ENCODE measurements at places on chromosomes 5 and 9.

- DNase-seq: no peak
These were observed 102.7 kb downstream of the EFNA5 start for GRCh38 chr5:107567901-107568671.

- DNase-seq: no peak
These were observed 58.3 kb upstream of the MOCS2 start for GRCh38 chr5:53167836-53168235.

- peak; percentile 43 for DNase-seq
These were observed 15.0 kb downstream of the NPR3 start for GRCh38 chr5:32726086-32726557.

- DNase-seq: no peak
These were observed 12.3 kb upstream of the IPPK start for GRCh38 chr9:92682269-92682668.

DNA sequence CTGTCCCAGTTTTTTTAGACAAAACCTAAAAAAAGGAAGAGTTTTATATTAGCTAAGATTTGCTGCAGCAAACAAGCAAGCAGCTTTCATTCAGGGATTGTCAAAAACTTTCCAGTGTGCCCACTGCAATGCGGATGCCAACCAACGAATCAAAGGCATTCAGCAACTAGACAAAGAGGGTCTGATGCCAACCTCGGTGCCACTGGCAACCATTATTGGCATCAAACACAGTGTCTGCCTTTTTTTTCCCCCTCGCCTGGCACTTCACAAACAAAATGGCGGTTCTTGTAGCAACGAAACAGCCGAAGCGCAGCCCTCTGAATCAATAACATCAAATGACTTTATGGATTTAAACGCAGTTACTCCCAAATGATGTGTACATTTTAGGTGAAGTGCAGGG lies 10.4 kb downstream of the NFIB start:
- DNase-seq: no peak

GRCh38 chr9:117936185-117937130 lies 232.3 kb downstream of the TLR4 start:
- no peak for DNase-seq

DNA sequence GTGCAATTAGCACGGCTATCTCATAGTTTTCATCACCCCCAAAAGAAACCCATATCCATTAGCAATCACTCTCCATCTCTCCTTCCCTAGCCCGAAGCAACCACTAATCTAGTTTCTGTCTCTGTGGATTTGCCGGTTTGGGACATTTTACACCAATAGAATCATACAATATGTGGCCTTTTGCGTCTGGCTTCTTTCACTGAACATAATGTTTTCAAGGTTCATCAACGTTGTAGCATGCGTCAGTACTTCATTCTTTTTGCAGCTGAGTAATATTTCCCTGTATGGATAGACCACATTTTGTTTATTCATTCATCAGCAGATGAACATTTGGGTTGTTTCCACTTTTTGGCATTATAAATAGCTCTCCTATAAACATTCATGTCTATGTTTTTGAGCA lies 75.4 kb upstream of the TBC1D2 start:
- DNase-seq: no peak

DNA sequence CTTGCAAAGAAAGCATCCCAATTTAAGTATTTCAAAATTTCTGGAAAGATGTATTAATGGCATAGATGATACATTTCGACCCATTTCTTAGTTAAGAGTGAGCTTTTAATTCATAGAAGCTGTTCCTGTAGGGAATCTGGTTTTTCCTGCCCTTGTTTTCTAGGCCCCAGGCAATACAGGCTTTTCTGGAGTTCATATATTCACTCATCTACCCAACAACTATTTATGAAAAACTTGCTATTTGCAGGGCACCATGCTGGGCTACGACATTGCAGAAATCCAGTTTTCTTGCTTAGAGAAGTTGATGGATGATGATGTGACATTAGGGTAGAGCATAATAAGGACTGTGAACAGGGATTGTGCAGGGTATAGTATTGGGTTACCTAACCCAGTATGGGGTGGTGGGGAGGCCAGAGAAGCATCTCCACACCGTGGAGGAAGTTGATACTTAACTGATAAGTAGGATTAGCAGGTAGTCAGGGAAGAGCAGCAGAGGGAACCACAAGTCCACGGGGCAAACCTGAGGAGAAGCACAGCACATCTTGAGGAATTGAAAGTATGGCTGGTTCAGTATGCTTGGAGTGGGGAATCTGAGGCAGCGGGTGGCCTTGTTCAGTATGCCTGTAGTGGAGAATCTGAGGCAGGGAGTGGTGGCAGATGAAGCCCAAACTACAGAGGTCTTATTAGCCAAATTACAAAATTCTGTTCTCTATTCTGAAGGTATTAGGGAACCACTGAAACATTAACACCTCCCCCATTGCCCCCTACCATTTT lies 247.5 kb downstream of the ARRDC3 start:
- DNase-seq: no peak

DNA sequence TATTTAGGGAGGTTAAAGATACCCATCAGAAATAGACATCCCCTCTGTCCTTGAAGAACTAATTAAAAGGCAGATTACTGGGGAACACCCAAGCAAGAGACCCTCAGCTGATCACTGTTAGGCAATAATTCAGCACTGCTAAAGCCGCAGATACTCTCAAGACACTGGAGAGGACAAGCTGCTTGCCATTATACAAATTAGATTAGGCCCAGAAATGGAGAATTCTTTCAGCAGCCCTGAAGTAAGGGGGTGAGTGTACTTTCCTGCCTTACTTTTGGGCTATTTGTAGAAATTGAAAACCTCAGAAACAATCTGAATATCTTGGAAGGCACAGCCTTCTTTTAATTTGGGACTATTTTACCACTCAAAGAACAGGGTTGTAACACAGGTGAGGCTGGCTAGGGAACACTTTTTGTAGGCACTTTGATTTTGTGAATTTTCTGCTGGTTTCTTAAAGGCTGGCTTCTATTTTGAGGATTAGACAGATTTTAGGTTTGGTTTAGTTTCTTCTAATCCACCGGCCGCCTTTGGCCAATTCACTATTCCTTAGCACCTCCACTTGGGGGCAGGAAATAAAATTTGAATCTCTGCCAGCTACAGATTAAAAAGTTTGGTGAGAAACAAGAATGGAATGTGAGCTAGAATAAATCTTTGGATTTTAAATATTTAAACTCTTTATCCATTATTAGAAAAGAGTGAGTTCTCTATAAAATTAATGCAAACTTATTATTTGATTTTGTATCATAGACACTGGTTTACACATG lies 106.0 kb downstream of the SMARCA2 start:
- DNase-seq: no peak

DNA sequence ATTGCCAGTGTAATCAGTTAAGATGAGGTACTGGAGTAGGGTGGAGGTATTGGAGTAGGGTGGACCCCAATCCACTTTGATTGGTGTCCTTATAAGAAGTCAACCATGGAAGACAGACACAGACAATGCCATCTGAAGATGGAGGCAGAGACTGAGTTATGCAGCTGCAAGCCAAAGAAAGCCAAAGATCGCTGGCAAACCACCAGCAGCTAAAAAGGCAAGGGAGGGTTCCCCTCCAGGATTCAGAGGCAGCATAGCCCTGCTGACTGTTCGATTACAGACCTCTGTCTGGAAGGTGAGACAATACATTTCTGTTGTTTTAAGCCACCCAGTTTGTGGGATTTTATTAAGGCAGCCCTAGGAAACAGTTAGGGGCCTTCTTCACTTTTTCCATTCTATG lies 30.5 kb upstream of the CKMT2 start:
- DNase-seq: no peak

DNA sequence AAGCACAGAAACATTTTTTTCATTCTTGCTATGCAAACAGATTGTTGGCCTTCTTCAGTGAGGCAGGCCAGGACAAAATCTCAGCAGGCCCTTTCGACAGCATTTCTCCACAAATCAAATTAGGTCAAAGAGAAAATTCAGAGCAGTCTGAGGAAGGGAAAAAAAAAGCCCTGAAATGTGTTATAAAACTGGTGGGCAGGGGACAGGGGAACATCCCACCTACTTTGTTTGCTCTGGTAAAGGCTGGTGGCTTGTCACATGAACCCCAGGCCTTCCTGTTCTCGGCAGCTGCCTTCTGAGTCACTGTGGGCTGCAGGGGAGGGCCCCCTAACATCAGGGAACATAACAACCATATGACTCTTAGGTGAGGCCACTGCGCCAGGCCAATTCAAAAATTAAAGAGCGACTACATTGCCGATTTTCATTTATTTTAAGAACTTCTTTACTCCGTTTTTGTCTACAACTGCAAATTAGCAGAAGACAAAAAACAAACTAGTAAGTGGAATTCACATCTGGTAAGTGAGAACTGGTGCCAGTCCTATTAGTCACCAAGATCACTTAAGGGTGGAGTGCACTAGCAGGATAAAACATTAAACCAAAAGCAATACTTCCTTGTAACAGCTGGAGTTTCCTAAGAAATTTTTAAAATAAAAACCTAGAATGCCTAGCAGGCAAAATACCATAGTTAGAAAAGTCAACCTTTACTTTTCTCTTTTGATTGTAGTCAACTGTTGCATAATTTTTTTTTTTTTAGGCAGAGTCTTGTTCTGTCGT lies 46.2 kb upstream of the DENND4C start:
- DNase-seq: peak; percentile 33

DNA sequence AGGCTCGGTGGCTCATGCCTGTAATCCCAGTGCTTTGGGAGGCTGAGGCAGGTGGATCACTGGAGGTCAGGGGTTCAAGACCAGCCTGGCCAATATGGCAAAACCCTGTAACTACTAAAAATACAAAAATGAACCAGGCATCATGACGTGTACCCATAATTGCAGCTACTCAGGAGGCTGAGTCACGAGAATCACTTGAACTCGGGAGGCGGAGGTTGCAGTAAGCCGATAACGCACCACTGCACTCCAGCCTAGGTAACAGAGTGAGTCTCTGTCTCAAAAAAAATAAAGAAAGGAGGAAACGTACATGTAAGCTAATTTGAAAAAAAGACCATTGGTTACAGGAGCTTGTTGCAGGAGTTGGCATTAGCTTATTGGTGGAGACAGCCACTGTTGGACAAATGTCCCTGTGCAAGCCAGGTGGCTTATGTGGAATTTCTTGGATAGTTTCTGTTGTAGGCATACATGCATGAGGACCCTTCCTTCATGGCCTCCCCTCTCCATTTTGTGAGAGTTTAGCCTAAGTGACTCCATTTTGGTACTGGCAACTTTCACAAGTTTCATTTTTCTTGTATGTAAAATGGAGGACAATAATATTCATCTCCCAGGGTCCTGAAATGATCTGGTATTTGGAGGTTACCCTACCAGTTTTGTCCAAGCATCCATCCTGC lies 16.8 kb upstream of the RAB14 start:
- DNase-seq: no peak

- no peak for DNase-seq
These were observed 55.8 kb upstream of the CPEB4 start for GRCh38 chr5:173832386-173832785.

GRCh38 chr9:124212381-124213050 lies 45.2 kb upstream of the NEK6 start:
- DNase-seq: no peak

DNA sequence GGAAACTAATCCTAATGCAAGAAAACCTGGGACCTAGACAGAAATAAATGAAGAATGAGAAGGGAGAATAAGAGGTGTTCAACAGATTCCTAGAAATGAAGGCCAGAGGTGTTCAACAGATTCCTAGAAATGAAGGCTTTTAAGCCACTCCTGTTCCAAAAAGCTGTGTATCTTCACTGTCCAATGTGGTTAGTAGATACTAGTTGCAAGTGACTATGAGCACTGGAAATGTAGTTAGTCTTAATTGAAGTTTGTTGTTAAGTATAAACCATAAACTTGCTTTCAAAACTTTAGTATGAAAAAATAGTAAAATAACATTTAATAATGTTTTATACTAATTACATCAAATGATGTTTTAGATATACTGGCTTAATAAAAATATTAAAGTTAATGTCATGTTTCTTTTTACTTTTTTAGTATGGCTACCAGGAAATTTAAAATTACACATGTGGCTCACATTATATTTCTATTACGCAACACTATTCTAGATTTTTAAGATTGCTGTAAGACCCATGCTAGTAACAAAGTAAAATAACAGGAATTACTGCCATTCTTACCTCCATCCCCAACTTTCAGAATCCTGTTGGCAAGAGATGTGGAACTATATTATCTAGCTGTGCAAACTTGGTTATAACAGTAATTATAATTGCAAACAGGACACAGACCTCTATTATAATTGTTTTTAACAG lies 57.5 kb downstream of the RICTOR start:
- DNase-seq: peak; percentile 58

DNA sequence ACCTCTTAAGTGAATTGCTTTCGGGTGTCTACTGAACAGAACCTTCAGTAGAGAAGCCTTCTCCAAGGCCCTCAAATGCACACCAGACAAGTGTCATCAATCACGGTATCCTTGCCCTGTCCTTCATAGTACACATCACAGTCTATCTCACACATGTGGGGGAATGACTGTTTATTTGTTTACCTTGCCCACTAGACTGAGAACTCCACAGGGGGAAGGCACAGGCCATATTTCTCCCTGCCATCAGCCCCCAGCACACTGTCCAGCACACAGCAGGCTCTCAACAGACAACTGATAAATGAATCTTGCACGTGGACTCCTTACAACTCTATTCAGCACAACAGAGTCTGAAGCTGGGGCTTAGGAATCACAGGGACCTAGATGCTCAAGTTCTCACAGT lies 128.5 kb downstream of the MED27 start:
- DNase-seq: no peak

GRCh38 chr9:631596-631995 lies 209.9 kb upstream of the DMRT1 start:
- peak; percentile 32 for DNase-seq

DNA sequence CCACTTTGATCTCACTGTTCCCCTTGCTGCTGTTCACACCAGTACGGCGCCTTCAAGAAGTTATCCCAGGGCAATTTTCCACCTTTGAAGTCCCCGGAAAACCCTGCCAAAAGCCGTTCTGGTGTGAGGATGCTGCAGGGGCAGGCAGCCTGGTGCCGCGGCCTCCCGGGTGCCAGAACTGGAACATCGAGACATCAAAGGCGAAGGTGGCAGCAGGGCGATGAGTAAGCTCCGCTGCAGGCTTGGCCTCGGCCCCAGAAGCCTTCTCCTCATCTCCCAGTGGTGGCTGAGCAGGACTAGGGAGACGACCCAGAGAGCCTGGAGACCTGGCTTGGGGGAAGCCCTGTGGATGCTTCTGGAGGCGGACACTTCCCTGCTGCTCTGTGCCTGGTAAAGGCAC lies 115.3 kb upstream of the MSX2 start:
- no peak for DNase-seq

DNA sequence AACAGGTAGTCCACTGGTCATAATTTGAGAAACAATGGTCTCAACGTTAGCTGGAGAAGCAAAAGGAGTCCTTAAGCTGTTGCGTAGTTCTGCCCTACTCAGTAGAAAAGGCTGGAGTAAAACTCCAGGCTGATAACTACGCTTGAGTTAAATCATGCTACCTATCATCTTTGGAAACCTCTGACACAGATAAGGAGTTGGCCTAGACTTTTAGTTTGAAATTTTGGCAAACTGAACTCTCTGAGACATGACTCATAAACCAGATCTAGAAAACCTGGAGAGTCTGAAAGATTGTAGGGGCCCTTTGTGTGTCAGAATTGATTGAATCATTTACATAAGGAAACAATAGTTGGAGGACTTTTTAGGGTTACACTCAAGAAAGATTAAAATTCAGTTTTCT lies 26.3 kb downstream of the NMUR2 start:
- peak; percentile 30 for DNase-seq
